ENCODE measurements at places on chromosomes 3 and 15.

- no peak for DNase-seq
Measured at GRCh38 chr15:90641581-90642463, 75.3 kb upstream of the BLM start.

DNA sequence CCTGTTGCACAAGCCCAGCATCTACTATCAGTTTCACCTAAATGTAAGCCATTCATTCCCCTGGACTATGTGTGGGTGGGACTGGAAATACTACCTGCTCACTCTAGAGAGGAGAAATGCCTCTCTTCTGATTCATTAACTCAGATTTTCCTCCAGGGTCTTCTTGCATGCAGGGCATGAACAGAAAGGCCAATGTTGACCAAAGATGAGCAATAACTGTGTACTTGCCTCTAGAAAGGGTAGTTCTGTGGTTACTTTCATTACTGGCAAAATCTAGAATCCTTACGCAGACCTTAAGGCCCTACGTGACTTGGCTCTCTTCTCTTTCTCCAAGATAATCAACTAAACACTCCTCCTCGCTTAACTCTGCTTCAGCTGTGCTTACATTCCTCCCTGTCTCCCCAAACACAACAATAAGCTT is 81.4 kb upstream of the PSMD6 start:
- no peak for DNase-seq

GRCh38 chr15:52923626-52924025 is 133.5 kb upstream of the ONECUT1 start:
- DNase-seq: no peak

GRCh38 chr3:156599089-156599874 is 44.4 kb upstream of the SSR3 start:
- DNase-seq: no peak

DNA sequence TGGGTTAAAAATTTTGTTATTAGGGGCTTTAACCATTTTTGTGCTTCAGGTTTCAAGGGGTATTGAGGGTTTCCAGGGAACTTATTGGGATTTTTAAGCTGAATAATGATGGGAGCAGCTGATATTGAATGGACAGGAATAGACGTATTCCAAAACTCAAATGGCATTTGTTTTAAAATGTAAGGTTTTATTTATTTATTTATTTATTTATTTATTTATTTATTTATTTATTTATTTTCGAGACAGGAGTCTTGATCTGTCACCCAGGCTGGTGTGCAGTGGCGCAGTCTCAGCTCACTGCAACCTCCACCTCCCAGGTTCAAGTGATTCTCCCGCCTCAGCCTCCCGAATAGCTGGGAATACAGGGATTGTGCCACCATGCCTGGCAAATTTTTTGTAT is 22.2 kb upstream of the SENP7 start:
- no peak for DNase-seq

GRCh38 chr15:58957101-58957973 is 23.9 kb upstream of the SLTM start:
- DNase-seq: peak; percentile 58

DNA sequence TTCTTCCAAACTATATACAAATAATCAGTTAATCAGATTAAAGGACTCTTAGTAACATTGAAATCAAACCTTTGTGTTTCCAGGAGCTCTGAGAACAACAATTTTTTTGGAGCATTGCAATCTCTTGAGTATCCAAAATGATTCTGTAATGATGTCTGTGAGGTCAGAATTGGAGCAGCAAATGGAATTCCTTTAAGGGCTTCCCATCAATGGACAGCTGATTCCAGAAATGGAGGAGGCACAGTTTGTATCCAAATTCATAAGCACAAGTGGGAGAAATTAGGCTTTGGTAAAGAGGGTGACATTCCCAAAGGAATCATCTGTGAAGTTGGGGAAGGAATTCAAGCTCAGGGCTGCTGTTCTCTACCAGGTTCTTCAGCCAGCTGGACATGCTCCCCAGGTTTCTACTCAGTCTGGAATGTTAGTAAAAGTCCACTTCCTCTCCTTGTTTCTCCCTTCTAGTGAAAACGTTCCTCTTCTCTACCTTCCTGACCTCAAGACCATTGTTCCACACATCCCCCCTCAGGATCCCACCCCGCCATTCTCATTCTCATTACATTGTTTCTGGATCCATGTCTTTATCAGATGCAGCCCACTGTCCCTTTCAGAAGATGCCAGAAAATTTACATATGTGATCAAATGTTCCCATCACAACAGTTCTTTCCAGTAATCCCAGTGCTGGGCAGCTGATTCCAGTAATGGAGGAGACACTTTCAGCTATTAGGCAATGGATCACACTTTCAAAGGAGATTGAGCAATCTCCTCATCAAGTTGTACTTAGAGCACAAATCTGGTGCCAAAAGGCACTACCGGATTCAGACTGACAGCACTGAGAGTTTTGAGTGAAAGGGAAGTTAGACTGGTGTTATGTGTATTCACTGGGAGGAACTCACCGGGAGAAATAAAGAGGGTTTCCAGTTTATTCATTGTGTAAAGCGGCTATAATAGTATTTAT is 391.3 kb upstream of the TPRG1 start:
- DNase-seq: no peak

GRCh38 chr3:54494209-54494608 is 371.9 kb downstream of the CACNA2D3 start:
- no peak for DNase-seq

- DNase-seq: peak; percentile 9
Measured at GRCh38 chr15:62119227-62119864, 45.7 kb downstream of the C2CD4B start.

GRCh38 chr15:31326875-31327668 is 437 bp downstream of the KLF13 start:
- peak; percentile 73 for DNase-seq

GRCh38 chr15:90571063-90571541 is 41.4 kb downstream of the CRTC3 start:
- no peak for DNase-seq

GRCh38 chr3:169846458-169847193 is 23.1 kb downstream of the LRRC31 start:
- DNase-seq: no peak

- DNase-seq: no peak
Measured at GRCh38 chr3:182268711-182269110, 524.6 kb upstream of the ATP11B start.

DNA sequence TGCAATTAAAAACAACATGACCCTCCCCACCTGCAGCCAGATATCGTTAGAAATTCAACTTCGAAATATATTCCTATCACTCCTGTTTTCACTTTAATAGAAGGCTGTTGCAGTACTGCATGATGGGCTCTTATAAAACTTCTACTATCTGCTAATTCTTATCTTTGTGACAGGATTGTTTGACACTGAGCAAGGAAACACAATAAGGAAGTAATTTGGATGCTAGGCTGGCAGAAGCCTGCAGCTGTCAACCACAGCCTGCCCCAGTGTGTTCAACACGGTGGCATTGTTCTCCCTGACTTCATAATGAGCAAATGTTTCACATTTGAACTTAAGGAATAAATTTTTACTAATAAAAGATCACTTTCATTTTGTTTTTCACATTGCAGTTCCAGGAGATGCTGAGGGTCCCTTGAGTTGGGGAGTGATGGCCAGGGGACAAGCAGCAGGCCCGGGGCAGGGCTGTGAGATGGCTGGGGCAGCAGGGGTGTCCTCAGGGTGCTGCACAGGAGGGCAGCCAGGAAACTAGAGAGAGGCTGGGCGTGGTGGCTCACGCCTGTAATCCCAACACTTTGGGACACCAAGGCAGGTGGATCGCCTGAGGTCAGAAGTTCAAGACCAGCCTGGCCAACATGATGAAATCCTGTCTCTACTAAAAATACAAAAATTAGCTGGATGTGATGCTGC is 64.8 kb upstream of the SEC61A1 start:
- no peak for DNase-seq

DNA sequence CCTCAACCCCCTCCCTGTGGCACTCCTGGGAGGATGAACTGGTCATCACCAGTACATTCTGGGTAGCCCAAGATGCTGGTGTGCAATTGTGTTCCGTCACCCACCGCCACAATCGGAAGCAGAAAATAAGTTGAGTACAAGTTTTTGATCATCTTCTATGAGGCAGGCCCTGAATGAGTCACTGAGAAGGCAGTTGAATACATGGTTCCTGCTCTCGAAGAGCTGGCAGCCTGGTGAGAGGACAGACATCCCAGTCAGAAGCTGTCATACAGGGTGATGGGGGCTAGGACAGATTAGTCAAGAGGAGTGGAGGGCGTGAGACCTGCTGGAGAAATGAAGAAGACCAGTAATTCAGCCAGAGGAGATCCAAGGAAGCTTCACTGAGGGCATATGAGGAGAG is 6.2 kb downstream of the CEMIP start:
- DNase-seq: no peak

DNA sequence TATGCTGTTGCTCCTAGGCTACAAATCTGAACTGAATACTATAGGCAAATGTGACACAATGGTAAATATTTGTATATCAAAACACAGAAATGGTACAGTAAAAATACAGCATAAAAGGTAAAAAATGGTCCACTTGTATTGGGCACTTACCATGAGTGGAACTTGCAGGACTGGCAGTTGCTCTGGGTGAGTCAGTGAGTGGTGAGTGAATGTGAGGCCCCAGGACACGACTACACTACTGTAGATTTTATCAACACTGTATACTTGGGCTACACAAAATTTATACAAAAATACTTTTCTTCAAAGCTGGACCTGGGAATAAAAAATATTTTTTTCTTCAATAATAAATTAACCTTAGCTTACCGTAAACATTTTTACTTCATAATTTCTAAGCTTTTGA is 41.6 kb upstream of the DUT start:
- DNase-seq: no peak

- DNase-seq: no peak
Measured at GRCh38 chr15:39591141-39591895, 10.4 kb downstream of the THBS1 start.

- DNase-seq: no peak
Measured at GRCh38 chr3:55623786-55624185, 136.7 kb upstream of the WNT5A start.

Measured in CD8-positive, alpha-beta memory T cell (primary cell).